Large intestine (tissue), 12 donors: ENCODE measurements at places on chromosomes 11 and 22.

DNA sequence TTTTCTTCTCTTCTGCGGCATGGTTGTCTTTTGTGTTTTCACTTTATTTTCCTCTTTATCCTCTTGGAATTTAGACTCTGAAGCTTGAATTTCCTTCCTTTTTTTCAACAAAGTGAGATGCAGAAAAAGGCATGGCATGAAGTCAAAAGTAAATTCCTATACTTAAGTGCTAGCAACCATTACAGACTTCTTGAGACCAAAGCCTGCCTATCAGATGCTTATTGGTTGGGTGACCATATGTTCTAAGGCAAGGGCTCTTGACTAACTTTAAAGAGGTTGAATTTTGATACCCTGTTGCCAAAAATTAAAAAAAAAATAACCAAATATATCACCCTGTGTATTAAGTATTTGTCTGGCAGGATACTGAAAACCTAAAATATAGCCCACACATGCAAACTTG, 237.4 kb downstream of the TMEM135 start:
- no peak overlapping the region for H3K27ac ChIP-seq
- no peak overlapping the region for H3K4me3 ChIP-seq
- no peaks in the 10 kb centered on the region for H3K27me3 ChIP-seq
- no peaks in the 10 kb centered on the region for H3K36me3 ChIP-seq

- no peak overlapping the region for H3K27ac ChIP-seq
- no peak for DNase-seq
- H3K4me1 ChIP-seq, result no peaks in the 10 kb centered on the region
- peaks cover 26% of the 10 kb centered on the region for H3K27me3 ChIP-seq
Observed at GRCh38 chr11:133040289-133040900, 491.9 kb downstream of the OPCML start.

DNA sequence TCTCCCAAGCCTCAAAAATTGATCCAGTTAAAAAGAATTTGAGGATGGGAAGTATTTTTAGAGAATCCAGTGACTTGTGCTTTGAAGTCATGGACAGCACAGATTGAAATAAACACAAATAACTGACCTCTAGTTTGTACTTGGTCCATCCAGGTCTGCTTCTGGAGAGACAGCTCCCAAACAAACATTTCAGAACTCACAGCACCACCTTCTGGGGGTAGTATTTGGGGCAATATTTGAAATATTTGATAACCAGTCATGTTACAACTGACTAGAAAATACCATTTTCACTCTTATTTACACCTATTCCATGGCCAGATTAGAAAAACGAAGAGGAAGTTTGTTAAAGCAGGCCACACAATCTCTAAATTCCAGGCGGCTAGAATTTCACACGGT, 56.2 kb downstream of the CTSC start:
- H3K4me1 ChIP-seq, result no peaks in the 10 kb centered on the region
- DNase-seq, result no peak
- no peak overlapping the region for H3K4me3 ChIP-seq
- H3K36me3 ChIP-seq, result no peaks in the 10 kb centered on the region
- no peaks in the 10 kb centered on the region for H3K27me3 ChIP-seq

DNA sequence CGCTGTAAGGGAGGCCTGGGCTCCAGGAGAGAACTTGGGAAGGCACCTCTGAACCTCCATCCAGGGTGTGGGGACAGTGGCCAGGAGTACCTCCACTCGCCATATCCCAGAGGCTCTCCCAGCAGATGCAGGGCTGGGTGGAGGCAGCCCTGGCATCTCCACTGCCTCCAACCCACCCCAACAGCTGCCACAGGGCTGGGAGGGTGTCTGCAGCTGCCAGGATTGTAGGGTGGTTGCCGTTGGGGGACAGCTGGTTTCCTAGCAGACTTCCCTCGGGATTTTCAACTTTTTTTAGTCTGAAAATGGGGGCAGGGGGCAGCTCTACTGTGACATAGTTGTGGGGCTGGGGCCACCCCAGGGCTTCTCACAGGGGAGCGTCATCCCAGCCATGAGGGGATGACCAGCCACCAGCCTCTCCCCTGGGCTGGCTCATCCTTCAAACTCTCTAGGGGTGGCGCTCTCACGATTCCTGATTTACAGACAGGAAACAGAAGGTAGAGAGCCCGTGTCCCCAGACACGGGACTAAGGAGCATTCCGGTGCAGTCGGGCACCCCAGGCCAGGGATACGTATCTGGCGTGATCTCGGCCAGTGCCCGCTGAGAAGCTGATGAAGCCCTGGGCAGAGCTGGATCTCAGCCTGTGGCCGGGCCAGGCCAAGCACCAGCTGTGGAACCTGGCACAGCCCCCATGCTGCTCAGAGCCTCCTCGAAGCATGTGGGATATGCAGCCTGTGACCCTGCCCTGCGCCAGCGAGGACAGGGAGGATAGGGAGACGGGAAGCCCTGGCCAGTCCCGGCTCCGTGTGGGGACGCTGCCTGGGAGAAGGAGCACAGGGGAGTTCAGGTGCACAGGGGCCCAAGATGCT, 9.9 kb downstream of the PRR5 start:
- H3K4me3 ChIP-seq, result no peak overlapping the region
- H3K27me3 ChIP-seq, result no peaks in the 10 kb centered on the region
- H3K36me3 ChIP-seq, result peaks cover 26% of the 10 kb centered on the region
- H3K4me1 ChIP-seq, result peaks cover 23% of the 10 kb centered on the region
- peak overlapping the region; percentile 47 for H3K27ac ChIP-seq

GRCh38 chr11:114354076-114354475, 46.2 kb downstream of the C11orf71 start:
- no peaks in the 10 kb centered on the region for H3K4me1 ChIP-seq
- no peaks in the 10 kb centered on the region for H3K36me3 ChIP-seq
- no peaks in the 10 kb centered on the region for H3K27me3 ChIP-seq
- H3K4me3 ChIP-seq, result no peak overlapping the region
- no peak for DNase-seq

- H3K36me3 ChIP-seq, result no peaks in the 10 kb centered on the region
- peaks cover 64% of the 10 kb centered on the region for H3K27me3 ChIP-seq
- H3K27ac ChIP-seq, result no peak within 1 kb of the TSS
- no peak for DNase-seq
Observed at GRCh38 chr11:64291262-64291751, at the start of gene KCNK4. TSS of gene KCNK4 (plus strand) at chr11:64291302. CDS start at chr11:64293019, 1,717 bp downstream.

GRCh38 chr11:34647532-34647931, 26.6 kb downstream of the EHF start:
- H3K27me3 ChIP-seq, result no peaks in the 10 kb centered on the region
- peaks cover 13% of the 10 kb centered on the region for H3K4me1 ChIP-seq

- no peak overlapping the region for H3K4me3 ChIP-seq
- no peak for DNase-seq
- no peaks in the 10 kb centered on the region for H3K36me3 ChIP-seq
- no peaks in the 10 kb centered on the region for H3K4me1 ChIP-seq
- peaks cover 3% of the 10 kb centered on the region for H3K27me3 ChIP-seq
- H3K27ac ChIP-seq, result no peak overlapping the region
Observed at GRCh38 chr11:14932447-14932846, 39.7 kb downstream of the CALCA start.

- no peak overlapping the region for H3K4me3 ChIP-seq
- H3K36me3 ChIP-seq, result no peaks in the 10 kb centered on the region
- H3K27ac ChIP-seq, result no peak overlapping the region
- no peaks in the 10 kb centered on the region for H3K4me1 ChIP-seq
Observed at GRCh38 chr22:30705710-30706651, 11.3 kb downstream of the OSBP2 start.

DNA sequence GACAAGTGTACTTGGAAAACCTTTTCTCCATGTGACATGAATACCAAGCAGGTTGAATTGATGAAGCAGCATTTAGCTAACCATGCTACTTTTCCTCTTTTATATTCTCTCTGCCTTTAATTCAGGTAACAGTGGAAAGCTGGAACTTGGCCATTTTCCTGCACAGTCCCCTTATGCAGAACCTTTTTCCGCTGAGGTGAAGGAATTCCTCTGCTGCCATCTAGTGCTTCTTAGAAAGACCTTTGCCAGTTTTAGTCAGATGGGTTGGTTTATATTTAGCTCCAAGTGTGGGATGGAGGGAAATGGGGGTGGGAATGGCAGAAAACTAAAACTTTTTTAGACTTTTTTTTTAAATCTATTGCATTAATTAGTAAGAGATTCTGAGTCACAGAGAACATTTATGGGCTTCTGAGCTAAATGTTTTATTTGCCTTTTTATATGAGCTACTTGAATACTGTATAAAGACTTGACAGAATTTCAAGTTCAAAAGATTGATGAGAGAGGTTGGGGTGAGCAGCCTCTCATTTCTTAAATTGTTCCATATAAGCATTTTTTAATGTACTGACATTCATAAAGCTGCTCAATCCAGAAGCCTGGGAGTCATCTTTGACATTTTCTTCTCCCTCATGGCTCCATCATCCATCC, 153.9 kb upstream of the ZC3H12C start:
- DNase-seq, result peak; percentile 40
- H3K27me3 ChIP-seq, result peaks cover 2% of the 10 kb centered on the region
- no peak overlapping the region for H3K27ac ChIP-seq
- no peaks in the 10 kb centered on the region for H3K36me3 ChIP-seq

DNA sequence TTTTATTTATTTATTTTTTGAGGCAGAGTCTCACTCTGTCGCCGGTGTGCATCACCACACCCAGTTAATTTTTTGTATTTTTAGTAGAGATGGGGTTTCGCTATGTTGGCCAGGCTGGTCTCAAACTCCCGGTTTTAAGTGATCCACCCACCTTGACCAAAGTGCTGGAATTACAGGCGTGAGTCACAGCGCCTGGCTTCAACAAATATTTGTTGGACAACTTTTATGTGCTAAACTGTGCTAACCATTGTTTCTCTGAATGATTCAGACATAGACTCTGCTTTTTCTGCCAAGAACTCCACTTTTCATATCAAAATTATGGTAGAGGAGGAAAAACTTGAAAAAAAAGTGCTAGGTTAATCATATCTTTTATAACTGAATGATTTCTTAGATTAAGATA, 36.3 kb downstream of the MMP7 start:
- H3K27ac ChIP-seq, result no peak overlapping the region
- DNase-seq, result no peak
- no peak overlapping the region for H3K4me3 ChIP-seq
- no peaks in the 10 kb centered on the region for H3K27me3 ChIP-seq
- no peaks in the 10 kb centered on the region for H3K36me3 ChIP-seq

- H3K36me3 ChIP-seq, result no peaks in the 10 kb centered on the region
- H3K27me3 ChIP-seq, result peaks cover 3% of the 10 kb centered on the region
- no peak overlapping the region for H3K27ac ChIP-seq
- DNase-seq, result no peak
- no peaks in the 10 kb centered on the region for H3K4me1 ChIP-seq
Observed at GRCh38 chr22:43275545-43276317, 67.4 kb downstream of the SCUBE1 start.

DNA sequence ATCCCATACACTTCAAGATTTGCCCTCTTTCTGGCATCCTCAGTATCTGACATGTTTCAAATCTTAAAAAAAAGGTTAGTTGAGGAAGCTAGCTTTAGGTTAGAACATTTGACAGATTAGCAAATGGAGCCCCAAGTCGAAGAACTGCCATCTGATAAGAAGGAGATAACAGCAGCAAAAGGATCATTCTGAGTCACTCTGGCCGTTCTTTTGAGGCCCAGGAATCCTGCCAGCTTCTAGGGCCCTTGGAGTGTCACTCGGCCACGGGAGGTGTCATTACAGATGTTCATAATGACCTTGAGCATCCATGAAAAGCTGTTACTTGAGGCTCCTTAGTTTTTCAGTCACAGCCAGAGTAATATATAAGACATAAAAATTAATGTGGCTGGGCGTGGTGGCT, 132.1 kb upstream of the RASSF10 start:
- H3K36me3 ChIP-seq, result peaks cover 27% of the 10 kb centered on the region
- H3K4me3 ChIP-seq, result no peak overlapping the region
- no peak for DNase-seq
- H3K27ac ChIP-seq, result no peak overlapping the region
- peaks cover 9% of the 10 kb centered on the region for H3K4me1 ChIP-seq

GRCh38 chr11:44380009-44380313, 70.0 kb upstream of the ALX4 start:
- peaks cover 3% of the 10 kb centered on the region for H3K27me3 ChIP-seq
- H3K4me1 ChIP-seq, result no peaks in the 10 kb centered on the region
- no peak overlapping the region for H3K27ac ChIP-seq
- H3K4me3 ChIP-seq, result no peak overlapping the region
- no peak for DNase-seq

- H3K36me3 ChIP-seq, result no peaks in the 10 kb centered on the region
- H3K27me3 ChIP-seq, result no peaks in the 10 kb centered on the region
- DNase-seq, result no peak
- H3K4me3 ChIP-seq, result no peak overlapping the region
- H3K27ac ChIP-seq, result no peak overlapping the region
Observed at GRCh38 chr11:131653260-131653659, 282.8 kb downstream of the NTM start.

GRCh38 chr11:119486691-119487259, 63.8 kb upstream of the THY1 start:
- H3K36me3 ChIP-seq, result no peaks in the 10 kb centered on the region
- no peaks in the 10 kb centered on the region for H3K27me3 ChIP-seq
- H3K4me1 ChIP-seq, result no peaks in the 10 kb centered on the region
- no peak overlapping the region for H3K27ac ChIP-seq

- peak overlapping the region; percentile 56 for H3K27ac ChIP-seq
- peak; percentile 67 for DNase-seq
- no peaks in the 10 kb centered on the region for H3K27me3 ChIP-seq
- H3K4me3 ChIP-seq, result no peak overlapping the region
- H3K36me3 ChIP-seq, result peaks cover 8% of the 10 kb centered on the region
Observed at GRCh38 chr11:58592760-58593472, 14.1 kb downstream of the ZFP91 start.

DNA sequence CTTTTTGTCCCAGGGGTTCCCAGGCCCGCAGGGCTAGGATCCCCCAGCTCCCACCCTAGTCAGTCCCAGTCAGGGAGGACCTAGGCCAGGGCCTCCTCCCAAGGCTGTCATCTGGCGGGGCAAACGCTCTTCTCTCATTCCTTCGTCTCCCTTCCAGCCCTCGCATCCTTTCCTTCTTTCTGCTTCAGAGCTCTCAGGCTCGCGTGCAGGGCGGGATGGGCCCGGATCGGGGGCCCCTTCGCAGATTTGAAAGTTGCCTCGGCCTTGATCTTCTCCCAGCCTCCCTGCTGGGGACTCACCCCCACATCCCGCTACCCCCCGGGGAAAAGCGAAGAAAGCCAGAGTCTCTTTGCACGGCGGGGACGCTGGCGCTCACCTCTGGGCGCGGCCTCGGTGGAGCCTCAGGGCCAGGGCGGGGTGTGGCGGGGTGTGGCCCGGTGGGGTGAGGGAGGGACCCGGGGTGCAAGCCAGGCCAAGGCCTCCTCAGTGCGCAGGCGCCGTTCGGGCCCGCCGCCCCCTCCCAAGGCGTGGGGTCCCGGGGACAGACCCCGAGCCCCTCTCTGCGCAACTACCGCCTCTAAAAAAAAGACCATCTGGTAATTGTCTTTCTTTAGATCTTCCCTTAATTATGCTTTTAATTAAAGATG, 14.8 kb upstream of the PAX6 start:
- no peaks in the 10 kb centered on the region for H3K4me1 ChIP-seq
- no peak overlapping the region for H3K27ac ChIP-seq
- no peak for DNase-seq

GRCh38 chr11:96082002-96082899, 158.3 kb upstream of the MTMR2 start:
- no peak overlapping the region for H3K27ac ChIP-seq
- no peaks in the 10 kb centered on the region for H3K27me3 ChIP-seq
- no peaks in the 10 kb centered on the region for H3K36me3 ChIP-seq
- H3K4me3 ChIP-seq, result no peak overlapping the region

DNA sequence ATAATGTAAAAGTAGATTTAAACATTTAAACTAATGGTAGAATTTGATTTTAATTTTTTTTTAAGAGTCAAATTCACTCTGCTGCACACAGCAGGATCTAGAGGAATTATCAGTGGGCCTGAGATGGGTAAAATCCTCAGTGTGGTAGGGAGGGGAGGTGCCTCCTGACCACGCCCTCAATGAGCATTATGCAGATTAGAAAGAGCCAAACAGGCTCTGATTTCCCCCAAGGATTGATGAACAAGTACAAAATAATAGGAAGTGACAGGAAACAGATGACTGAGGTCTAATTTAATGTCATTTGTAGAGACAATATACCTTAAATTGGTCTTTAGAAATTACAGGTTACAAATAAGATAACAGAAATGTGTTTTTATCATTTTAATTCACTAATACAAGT, 155.2 kb downstream of the DCDC1 start:
- no peaks in the 10 kb centered on the region for H3K27me3 ChIP-seq
- H3K27ac ChIP-seq, result no peak overlapping the region
- H3K4me3 ChIP-seq, result no peak overlapping the region
